ENCODE measurements at places on chromosomes 7 and 10.

- DNase-seq, result no peak
Observed at GRCh38 chr7:138603549-138604318, 97.4 kb downstream of the SVOPL start.

- no peak for DNase-seq
Observed at GRCh38 chr7:91491868-91492267, 227.6 kb downstream of the FZD1 start.

DNA sequence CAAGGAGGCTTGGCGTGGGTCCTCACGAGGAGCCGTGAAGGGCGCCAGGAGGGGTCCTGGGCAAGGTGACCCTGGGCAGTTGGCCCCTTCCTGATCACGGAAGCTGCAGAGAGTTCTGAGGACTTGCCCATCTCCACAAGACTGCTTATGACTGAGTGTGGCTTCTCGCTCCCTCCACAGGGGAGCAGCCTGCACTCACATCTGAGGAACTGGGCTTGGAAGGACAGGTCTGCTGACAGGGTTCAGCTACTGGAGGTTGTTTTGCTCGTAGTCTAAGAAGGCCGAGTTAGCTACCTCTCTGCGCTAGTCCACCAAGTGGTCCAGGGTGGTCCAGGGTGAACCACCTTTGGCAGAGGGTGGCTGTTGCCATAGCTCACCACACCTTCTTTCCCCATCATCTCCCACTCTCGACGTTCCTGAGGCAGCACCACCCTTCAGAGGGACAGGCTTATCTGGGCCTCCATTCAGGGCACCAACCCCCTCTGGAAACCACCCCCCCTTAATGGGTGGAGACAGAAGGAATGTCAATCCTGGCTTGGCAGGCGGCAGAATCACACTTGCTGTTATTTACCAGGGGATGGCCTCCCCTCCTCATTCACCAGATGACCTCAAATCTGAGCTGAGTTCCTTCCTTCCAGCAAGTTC is 38.2 kb downstream of the FAM53B start:
- DNase-seq, result peak; percentile 70

DNA sequence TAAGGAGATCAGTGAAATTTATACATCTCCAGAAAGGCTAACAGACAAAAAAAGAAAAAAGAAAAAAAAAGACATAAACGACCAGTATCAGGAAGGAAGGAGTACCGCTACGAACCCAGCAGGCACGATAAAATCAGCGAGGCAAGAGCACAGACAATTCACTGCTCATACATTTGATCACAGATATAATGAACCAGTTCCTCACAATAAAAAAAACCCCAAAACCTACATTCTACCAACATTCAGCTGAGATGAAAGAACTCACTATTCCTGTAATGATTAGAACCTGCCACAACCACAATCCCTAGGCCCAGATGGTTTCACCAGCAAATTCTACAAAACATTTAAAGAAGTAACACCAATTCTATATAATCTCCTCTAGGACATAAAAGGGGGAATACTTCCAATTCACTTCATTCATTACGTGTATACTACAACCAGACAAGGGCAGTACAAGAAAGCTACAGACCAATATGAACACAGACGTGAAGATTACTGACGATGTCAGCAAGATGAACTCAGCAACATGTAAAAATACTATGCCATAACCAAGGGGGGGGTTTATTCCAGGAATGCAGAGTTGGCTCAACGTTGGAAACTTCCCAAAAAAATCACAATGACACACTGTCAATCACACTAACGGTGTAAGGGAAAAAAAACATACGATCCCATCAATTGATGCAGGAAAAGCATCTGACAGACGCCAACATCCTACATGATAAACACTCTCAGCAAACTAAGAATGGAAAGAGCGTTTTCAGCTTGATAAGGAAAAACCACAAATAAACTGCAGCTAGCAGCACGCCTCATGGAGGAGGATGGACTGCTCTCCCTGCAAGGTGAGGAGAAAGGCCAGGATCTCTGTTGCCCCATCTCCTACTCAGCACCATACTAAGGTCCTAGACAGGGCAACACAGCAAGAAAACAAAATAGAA is 256.2 kb downstream of the ELFN1 start:
- no peak for DNase-seq

DNA sequence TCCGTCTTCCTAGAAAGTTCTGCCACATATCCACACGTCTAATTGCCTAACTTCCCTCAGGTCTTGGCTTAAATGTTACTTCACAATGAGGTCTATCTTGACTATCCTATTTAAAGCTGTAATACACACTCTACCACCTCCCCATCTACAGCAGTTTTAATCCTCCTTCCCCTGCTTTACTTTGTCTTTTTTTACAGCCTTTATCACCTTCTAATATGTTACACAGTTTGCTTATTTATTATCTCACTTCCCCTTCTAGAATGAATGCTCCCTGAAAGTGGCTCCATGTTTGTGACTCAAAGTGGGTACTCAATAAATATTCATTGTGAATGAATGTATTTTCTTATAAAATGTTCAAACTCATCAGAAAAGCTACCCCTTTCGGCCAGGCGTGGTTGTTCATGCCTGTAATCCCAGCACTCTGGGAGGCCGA is 13.6 kb upstream of the MICU1 start:
- DNase-seq, result no peak

DNA sequence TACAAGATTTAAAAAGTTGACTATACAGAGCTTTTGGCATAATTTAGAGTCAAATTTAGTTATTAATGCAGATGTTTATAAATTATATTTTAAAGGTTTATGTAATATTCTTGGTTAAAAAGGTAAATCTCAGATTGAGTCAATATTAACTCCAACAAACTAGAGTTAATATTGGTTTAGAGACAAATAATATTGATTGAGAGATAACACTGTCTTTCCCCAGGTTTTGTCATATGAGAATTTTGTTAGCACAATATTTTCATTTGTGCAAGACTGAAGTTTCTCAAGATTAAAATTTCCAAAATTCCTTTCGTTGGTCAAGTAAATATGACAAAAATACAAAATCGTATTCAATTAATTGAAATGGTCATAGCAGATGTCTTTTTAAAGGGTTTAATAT is 12.9 kb upstream of the AKR1D1 start:
- DNase-seq, result no peak

DNA sequence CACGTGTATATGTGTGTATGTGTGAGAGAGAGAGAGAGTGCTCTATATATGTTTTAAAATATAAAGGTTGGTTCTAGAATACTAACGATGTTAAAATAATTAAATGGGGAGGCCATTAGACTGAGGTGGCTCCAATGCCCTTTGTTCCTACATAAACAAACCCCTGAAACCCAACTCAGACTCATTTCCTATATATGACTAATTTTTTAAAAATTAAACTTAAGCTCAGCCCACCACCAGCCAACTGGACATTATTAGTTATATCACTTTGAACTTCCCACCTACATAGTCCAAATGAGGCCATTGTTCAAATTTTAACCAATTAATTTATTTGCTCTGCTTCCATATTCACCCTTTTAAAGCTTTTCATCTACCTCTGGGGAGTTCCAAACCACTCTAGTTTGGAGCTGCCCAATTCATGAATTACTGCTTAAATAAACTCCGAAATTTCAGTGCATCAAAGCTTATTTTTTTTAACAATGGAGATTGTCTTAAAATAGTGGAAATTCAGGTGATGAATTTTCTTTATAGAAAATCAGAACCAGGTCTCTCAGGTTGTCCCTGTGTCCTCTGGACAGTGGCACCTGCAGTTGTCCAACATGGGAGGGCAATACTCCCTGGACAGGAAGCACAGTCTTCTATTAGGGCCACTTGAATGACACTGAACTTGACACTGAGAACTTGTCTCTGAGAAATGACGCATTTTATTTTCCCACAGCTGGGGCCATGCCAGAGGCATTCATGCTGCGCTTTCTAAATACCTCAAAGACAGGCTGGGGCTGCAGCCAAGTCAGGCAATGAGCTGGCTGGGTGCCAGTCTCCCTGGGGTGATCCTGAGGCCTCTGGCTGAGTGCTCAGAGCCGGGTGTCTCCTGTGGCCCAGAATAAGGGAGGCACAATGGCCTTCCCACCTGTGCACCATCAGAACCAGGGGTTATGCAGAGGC is 109.5 kb upstream of the TMEM72 start:
- DNase-seq, result peak; percentile 94

DNA sequence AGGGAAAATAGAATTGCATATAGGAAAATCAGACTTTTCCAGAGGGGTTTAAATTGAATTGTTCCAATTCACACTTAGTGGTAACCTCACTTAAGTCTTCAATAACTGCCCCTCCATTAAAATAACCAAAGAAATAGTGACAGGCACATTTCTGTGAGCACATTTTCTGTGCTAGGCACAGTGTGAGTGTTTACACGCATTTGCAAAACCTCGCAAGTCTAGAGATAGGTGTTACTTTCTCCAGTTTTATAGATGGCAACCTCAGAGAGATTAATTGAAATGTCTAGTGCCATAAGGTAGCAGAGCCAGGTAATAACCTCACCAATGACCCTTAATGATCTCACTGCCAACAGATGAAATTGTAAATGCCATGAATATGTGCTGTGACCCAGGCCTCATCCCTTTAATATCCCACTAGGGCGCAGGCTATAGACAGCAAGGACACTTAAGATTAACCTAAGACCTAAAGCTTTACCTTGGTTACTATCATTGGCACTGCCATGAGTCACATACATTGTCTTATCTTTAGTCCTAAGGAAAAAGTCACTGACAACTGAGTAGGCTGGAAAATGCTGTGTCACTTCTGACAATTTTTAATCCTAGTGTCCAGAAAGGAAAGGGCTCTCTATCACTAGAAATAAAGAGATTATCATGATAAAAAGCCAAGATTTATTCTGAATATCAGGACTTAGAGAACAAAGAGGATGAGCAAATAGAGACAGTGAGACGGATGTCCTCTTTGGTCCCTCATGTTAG is 187.8 kb downstream of the PPP1R17 start:
- DNase-seq, result no peak

DNA sequence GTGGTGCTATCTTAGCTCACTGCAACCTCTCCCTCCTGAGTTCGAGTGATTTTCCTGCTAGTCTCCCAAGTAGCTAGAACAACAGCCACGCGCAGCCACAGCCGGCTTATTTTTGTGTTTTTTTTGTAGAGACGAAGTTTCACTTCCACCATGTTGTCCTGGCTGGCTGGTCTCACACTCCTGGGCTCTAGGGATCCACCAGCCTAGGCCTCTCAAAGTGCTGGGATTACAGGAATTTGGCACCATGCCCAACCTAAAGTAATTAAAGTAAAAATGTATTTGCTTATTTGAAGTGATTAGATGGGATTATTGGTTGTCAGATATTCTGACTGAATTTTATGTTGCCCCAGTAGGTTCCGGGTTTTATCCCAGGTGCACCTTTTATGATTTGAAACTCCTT is 22.7 kb downstream of the LUC7L2 start:
- DNase-seq, result no peak

- peak; percentile 27 for DNase-seq
Observed at GRCh38 chr10:72303424-72304128, 29.9 kb downstream of the DDIT4 start.

- no peak for DNase-seq
Observed at GRCh38 chr10:85003083-85003482, 674.7 kb downstream of the CCSER2 start.

DNA sequence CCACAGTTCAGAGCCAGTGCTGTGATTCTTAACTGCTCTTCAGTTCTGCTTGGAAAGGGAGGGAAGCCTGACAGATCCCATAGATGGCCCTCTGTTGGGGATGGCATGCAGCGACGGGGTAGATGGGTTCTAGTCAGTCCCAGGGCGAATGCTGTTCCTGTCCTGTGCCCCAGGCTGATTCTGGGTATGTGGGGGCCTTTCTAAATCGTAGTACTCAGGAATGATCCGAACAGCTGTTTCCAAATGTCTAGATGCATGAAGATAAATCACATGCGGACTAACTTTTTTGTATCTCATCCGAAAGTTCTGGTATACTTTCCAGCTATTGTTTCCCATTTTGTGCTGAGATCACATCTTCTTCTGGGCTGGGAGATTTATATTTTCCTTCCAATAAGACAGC is 186.0 kb upstream of the MKI67 start:
- DNase-seq, result no peak

GRCh38 chr10:86300931-86301830 is 65.4 kb downstream of the GRID1 start:
- no peak for DNase-seq

- DNase-seq, result no peak
Observed at GRCh38 chr10:71048971-71049615, 160.7 kb upstream of the PCBD1 start.

DNA sequence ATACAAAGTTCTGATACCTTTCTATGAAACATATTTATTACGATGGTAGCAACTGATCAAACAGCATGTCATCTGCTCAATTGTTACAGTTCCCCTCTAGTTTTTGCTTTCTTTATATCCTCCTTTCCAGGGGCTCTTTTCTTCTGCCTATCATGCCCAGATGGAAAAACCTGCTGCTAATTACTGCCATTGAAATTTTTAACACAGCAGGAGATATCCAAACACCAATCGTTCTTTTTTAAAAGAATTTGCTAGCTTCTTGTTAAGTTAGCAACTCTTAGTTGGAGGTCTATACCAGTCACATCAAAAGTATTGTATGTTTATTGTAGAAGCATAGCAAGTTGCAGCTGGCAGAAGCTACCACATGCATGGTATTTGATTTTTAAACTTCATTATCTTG is 768.5 kb downstream of the NXPH1 start:
- DNase-seq, result no peak

Measured in right cardiac atrium (tissue), 5 donors.